Placental pericyte (primary cell): ENCODE measurements at places on chromosomes 3 and 15. TPM values are rescaled to one million over a fixed set of nuclear protein-coding genes. Genes with fewer than 3 reads are reported as not detected.

Gene SI
- not detected in 2 replicates for total RNA-seq

Gene PIERCE2
- total RNA-seq: 1.8 TPM in 1 of 2 replicates, not detected in the other

Gene LARP6
- 40.5 and 211 TPM in 2 replicates for total RNA-seq

Gene TMC3
- not detected in 2 replicates for total RNA-seq

Gene SNTN
- not detected in 2 replicates for total RNA-seq

Gene TGM5
- not detected in 2 replicates for total RNA-seq

Gene FEZF2
- total RNA-seq: not detected in 2 replicates

Gene GPR149
- not detected in 2 replicates for total RNA-seq

Gene DNASE1L3
- not detected in 2 replicates for total RNA-seq
